ENCODE measurements at places on chromosomes 4 and X.

GRCh38 chrX:13276991-13277390, 42.9 kb downstream of the ATXN3L start:
- DNase-seq = no peak

DNA sequence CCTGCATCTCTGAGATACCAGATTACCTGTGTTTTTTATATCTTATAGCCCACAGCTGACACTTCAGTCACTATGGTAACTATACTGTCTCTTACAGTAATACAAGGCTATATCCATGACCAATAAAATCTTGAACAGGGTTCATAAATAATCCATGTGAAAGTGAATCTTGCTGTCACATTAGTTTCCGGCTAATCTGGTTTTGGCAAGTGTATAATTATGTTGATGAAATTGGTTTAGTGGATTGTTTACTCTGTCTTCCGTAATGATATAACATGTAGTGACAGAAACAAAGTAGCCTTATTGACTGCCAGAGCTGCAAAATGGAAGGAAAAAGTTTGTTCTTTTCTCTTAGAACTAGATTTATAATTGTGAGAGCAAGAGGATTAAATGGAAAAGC, 686.6 kb upstream of the PABPC4L start:
- no peak for DNase-seq

- no peak for DNase-seq
These were observed 1950.0 kb upstream of the IGFBP7 start for GRCh38 chr4:59060002-59060846.

DNA sequence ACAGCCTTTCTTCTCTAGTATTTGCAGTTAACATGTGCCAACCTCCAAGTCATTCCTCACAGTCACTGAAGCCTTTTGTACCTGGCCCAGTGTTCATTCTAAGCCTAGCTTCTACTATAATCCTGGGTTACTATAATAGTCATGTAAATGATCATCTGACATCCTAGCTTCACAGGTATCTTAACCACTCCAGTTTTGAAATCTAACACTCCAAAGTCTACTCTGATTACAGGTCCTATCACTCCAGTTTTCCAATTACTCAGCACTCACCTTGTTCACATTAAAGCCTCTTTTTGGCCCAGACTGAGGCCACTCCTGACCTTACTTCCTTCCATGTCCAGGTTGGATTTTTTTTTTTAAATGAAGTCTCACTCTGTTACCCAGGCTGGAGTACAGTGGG, 87.6 kb upstream of the ZCCHC13 start:
- no peak for DNase-seq

DNA sequence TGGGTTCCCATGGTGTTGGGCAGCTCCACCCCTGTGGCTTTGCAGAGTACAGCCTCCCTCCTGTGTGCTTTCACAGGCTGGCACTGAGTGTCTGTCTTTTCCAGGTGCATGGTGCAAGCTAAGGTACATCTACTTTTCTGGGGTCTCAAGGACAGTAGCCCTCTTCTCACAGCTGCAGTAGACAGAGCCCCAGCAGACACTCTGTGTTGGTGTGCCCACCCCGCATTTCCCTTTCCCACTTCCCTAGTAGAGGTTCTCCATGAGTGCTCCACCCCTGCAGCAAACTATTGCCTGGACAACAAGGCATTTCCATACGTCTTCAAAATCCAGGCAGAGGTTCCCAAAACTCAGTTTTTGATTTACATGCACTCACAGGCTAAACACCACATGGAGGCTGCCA, 143.0 kb downstream of the TECRL start:
- DNase-seq = no peak

- DNase-seq = no peak
These were observed 56.6 kb downstream of the ANAPC10 start for GRCh38 chr4:145041378-145041777.

DNA sequence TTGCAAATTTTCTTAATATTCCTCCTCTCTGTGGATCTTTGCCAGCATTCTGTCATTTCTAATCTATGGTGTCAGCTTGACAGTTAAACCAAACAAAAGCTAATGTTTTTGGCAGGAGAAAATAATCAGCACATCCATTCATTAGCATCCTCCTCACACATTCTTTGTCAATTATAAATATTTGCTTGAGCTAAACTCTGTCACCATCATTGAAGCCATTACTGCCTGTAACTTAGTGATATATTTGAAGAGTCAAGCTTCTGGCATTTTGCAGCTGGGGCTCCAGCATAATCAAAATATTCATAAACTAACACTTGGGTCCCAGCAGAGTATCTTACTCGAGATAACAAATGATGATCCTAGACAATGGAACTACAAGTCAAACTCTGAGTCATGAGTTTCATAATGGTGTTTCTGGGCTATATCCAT, 126.1 kb downstream of the EIF4E start:
- no peak for DNase-seq

DNA sequence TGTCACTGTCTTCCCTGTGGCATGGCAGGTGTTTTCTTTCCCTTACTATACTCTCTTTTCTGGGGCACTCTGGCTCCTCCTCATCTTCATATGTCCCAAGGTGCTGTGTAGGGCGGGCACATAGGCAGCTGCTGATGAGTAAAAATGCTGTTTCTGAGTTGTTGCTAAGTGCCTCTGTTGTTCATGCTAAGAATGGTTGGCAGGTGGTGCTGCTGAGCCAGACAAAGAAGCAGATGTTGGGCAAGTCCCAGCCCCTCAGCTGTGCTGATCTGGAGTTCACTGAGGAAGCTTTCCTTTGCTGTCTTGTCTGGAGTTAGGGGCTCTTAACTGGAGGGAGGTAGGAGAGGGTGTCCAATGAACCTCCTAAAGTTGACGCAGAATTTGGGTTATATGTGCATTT, 40.6 kb downstream of the HADH start:
- DNase-seq = peak; percentile 13

GRCh38 chr4:123673971-123674370, 277.4 kb downstream of the SPRY1 start:
- no peak for DNase-seq

DNA sequence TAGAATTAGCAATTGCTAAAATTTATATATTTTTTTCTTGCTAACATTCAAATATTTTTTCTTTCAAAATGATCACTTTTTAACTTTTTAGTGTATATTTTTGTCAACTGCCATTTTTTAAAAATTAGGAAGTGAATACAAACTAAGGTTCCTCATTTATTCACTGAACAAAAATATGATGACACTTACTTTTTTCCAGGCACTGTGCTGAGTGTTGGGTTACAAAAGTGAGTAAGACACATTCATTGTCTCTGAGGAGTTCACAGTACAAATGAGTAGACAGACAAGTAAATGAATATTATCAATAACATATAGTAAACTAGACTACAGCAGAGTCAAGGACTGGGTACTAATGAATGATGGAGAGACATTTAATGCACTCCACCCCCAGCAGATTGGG, 543.5 kb downstream of the PDHA2 start:
- no peak for DNase-seq

- no peak for DNase-seq
These were observed 274.1 kb upstream of the TENM3 start for GRCh38 chr4:181969151-181969550.

- DNase-seq = no peak
These were observed 14.0 kb downstream of the CHIC2 start for GRCh38 chr4:54050214-54050904.

- no peak for DNase-seq
These were observed 23.1 kb upstream of the GATB start for GRCh38 chr4:151783867-151784266.

- no peak for DNase-seq
These were observed 75.9 kb upstream of the ATP8A1 start for GRCh38 chr4:42732776-42733175.

GRCh38 chrX:124208660-124209059, 123.8 kb upstream of the TEX13D start:
- no peak for DNase-seq

- DNase-seq = no peak
These were observed 21.0 kb upstream of the UGT2B7 start for GRCh38 chr4:69075061-69075792.

- no peak for DNase-seq
These were observed 44.5 kb downstream of the DTHD1 start for GRCh38 chr4:36325926-36326325.

- no peak for DNase-seq
These were observed 106.3 kb upstream of the EOLA2 start for GRCh38 chrX:150044556-150044955.

DNA sequence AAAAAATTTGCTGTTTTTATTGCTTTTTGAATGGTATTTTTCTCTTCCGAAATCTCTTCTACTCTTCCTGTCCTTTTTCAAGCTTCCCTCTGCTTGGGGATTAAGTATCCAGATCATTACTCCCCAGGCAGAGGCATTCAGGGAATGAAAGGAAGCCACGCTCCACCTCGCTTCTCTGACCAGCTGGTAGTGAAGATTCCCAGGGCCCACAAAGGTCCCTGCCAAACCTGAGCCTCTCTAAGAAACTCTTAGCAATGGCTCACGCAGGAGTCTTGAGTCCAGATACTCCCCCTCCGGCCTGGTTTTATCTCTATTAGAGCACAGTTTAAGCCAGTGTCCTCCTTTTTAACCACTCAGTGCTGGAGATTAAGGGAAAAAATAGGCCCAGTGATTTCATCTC, 51.4 kb upstream of the SOD3 start:
- DNase-seq = no peak

- peak; percentile 96 for DNase-seq
These were observed at the start of gene PCDH18 for GRCh38 chr4:137531986-137532868. PCDH18 (minus strand) TSS chr4:137532494; CDS start chr4:137532088, 406 bp downstream.

DNA sequence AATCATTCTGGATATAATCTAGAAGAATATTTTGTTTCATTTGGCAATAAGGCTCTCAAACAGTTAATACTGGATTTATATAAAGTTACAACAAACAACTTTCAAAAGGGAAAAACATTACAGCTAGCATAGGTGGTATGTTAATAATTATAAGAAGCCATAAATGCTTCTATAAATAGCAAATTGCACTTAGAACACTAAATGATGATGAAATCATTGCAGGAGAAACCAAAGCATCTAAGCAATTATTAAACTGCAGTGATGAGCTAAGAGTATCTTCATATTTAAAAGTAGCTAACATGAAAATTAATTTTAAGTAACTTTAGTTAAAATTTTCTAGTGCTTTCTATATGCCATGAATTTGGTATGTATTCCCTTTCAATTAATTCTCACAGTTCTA, 189.5 kb downstream of the CENPC start:
- no peak for DNase-seq

DNA sequence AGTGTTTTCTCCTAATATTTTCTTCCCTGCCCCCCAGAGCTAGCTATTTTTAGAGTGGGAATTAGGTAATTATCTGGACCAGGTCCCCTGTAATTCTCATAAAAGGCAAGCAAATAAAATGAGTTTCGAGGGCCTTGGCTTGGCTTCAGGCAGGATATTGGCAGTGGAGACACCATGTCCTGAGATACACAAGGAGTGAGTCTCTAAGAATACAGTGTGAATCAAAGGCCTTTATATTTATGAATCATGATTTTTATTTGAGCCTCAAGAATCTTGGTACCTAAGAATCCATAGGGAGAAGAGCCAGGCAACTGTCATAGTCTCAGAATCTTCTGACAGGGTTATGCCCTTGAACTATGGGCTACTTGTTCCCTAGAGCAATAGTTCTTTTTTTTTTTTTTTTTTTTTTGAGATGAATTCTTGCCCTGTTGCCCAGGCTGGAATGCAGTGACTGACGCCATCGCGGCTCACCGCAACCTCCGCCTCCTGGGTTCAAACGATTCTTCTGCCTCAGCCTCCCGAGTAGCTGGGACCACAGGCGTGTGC, 205.4 kb downstream of the LDB2 start:
- no peak for DNase-seq

GRCh38 chrX:2926664-2927275, 2.4 kb downstream of the ARSD start:
- no peak for DNase-seq

DNA sequence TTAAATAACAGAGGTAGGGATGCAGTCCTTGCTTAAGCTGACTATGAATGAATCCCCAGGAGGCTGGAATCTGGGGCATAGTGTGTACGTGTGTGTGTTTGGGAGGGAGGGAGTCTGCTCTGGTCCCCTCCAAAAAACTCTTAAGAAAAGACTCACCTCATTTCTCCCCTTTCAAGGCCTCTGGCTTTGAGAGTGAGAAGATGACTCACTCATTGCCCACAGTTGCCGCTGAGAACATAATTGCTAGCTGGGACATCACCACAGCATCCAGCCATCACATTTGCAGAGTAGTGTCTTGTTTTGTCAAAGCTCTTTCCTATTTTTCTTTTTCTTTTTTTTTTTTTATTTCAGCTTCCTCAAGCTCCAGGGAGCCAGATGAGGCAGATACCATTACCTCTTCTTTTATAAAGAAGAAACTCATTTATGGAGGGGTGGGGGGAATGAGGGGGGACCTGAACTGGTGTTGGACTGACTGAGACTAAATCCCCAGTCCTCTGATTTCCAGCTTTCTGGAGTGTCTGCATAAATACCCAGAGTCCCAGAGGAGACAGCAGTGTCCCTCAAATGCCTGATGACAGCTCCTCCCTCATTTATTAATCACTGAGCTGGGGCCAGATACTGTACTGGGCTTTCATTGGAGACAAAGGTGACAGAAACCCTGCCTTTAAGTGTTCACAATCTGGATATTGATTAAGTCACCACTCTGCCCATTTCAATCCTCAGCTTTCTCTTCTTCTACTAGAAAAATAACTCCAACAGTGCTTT, 61.9 kb upstream of the LAS1L start:
- no peak for DNase-seq

- DNase-seq = no peak
These were observed 156.3 kb downstream of the BCOR start for GRCh38 chrX:39941332-39941920.

- DNase-seq = no peak
These were observed 57.0 kb upstream of the MAP9 start for GRCh38 chr4:155433636-155434360.

DNA sequence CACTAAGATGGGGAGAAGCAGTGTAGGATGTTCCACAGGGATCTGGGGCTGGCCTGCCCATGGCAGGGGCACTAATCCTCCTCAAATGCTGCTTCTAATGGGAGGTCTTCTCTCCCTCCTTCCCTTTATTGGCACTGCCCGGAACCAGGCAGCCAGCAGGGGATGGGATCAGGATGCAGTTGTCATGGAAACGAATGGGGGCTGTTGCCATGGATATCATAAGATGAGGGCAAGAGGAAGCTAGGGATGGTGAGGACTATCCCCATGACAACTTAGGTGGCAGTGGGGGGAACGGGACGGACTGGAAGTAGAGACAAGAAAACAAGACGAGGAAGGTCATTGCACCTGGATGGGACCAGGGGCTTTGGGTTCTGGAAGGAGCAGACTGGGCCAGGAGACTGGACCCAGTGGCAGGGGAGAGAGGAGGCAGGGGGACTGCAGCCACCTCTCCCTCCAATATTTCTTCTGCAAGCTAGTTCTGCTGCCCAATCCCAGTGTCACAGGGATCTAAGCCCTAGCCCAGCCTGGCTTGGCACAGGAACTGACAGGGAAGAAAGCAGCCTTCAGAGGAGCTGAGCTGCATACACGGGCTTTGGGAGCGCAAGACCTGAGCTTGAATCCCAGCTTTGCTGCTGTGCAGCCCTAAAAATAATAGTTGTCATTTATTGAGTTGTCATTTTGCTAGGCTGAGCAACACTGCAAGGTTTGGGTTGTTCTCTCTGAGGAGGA, 19.0 kb downstream of the IQSEC2 start:
- DNase-seq = no peak

- DNase-seq = no peak
These were observed 43.8 kb downstream of the ELOVL6 start for GRCh38 chr4:110154582-110154981.

GRCh38 chrX:119871599-119872395, at the start of the genes NDUFA1 and RNF113A:
NDUFA1 (plus strand) TSS chrX:119871832; CDS start chrX:119871912, 80 bp downstream.
RNF113A (minus strand) TSS chrX:119871733; CDS start chrX:119871613, 120 bp downstream.
- DNase-seq = peak; percentile 93
